ENCODE measurements at places on chromosomes 5 and 9.

- H3K36me3 ChIP-seq, result no peaks in the 10 kb centered on the region
- no peaks in the 10 kb centered on the region for H3K4me1 ChIP-seq
- DNase-seq, result no peak
- no peak overlapping the region for H3K27ac ChIP-seq
- H3K27me3 ChIP-seq, result no peaks in the 10 kb centered on the region
- no peak overlapping the region for H3K4me3 ChIP-seq
Observed at GRCh38 chr5:58739051-58739450, 156.2 kb downstream of the RAB3C start.

DNA sequence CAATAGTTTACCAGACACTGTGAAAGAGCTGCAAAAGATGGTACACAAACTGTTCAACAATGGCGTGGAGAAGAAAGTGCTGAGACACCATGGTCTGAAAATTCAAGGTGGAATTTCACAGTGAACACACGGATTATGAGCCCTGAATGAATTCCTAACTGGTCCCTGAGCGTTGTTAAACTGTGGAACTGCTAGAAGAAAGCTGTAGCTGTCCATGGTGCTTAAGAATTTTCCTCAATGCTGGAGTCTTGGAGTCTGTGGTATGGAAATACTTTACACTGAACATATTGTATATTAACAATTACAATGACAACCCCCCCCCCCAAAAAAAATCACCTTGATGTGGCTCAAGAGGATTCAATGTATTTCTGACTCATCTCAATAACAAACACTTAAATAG is 68.5 kb downstream of the SLC24A2 start:
- no peak for DNase-seq
- H3K36me3 ChIP-seq, result no peaks in the 10 kb centered on the region
- H3K4me3 ChIP-seq, result no peak overlapping the region
- no peaks in the 10 kb centered on the region for H3K4me1 ChIP-seq
- H3K27me3 ChIP-seq, result no peaks in the 10 kb centered on the region
- no peak overlapping the region for H3K27ac ChIP-seq

- H3K4me1 ChIP-seq, result peaks cover 86% of the 10 kb centered on the region
- DNase-seq, result peak; percentile 66
- peak overlapping the region; percentile 98 for H3K27ac ChIP-seq
Observed at GRCh38 chr9:129887334-129888292, 52.4 kb downstream of the USP20 start.

GRCh38 chr5:147398860-147399259 is 111.0 kb downstream of the DPYSL3 start:
- no peaks in the 10 kb centered on the region for H3K4me1 ChIP-seq
- DNase-seq, result no peak
- H3K27me3 ChIP-seq, result no peaks in the 10 kb centered on the region
- H3K36me3 ChIP-seq, result no peaks in the 10 kb centered on the region
- no peak overlapping the region for H3K27ac ChIP-seq
- no peak overlapping the region for H3K4me3 ChIP-seq

DNA sequence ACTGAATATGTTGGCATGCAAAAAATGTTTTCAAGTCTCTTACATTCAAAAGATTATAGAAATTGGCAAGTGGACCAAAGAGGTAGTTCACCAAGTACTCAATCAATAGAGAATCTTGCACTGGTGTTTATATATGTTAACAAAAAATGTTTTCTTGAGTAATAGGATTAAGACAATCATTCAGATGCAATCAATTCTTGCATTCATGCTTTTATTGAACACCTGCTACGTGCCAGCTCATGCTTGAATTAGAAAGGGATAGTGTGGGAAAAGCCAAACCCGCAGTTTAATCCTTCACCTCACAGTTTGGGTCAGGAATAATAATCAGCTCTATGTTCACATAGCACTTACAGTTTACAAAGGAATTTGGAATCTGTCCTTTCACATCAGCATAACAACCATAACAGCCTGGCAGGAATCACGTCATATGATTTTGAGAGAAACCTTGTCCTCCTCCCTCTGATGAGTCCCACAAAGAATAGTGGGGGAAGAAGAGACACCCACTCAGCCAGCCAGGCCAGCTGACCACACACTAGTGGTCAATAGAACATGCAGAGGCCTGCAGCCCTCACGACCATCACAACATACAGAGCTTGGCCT is 36.8 kb upstream of the FRRS1L start:
- no peaks in the 10 kb centered on the region for H3K27me3 ChIP-seq
- DNase-seq, result no peak
- H3K36me3 ChIP-seq, result no peaks in the 10 kb centered on the region
- no peak overlapping the region for H3K4me3 ChIP-seq
- H3K4me1 ChIP-seq, result no peaks in the 10 kb centered on the region

GRCh38 chr9:6671416-6671815 is 25.9 kb upstream of the GLDC start:
- H3K36me3 ChIP-seq, result no peaks in the 10 kb centered on the region
- no peaks in the 10 kb centered on the region for H3K4me1 ChIP-seq
- H3K27me3 ChIP-seq, result no peaks in the 10 kb centered on the region
- DNase-seq, result no peak
- no peak overlapping the region for H3K27ac ChIP-seq

- peaks cover 7% of the 10 kb centered on the region for H3K36me3 ChIP-seq
- peaks cover 27% of the 10 kb centered on the region for H3K4me1 ChIP-seq
- no peak overlapping the region for H3K27ac ChIP-seq
- no peak overlapping the region for H3K4me3 ChIP-seq
Observed at GRCh38 chr9:110131499-110131898, 76.5 kb downstream of the C9orf152 start.

Measured in thymus (tissue), 14 donors.